ENCODE measurements at places on chromosomes 6 and 20. TPM values are rescaled to one million over a fixed set of nuclear protein-coding genes. Genes with fewer than 3 reads are reported as not detected.

- no peak for DNase-seq
Measured at GRCh38 chr6:46420921-46421638, 70.2 kb downstream of the RCAN2 start.

GRCh38 chr6:113011389-113011788 is 664.3 kb downstream of the RFPL4B start:
- DNase-seq = no peak

GRCh38 chr20:61492065-61492464 is 240.0 kb downstream of the CDH4 start:
- no peak for DNase-seq

GRCh38 chr6:5044866-5045265 is 40.3 kb upstream of the PPP1R3G start:
- no peak for DNase-seq

- no peak for DNase-seq
Measured at GRCh38 chr20:21203088-21203656, 77.3 kb downstream of the KIZ start.

- no peak for DNase-seq
Measured at GRCh38 chr6:37717836-37718251, 20.2 kb upstream of the MDGA1 start.

GRCh38 chr6:163415620-163416556 is 1.4 kb downstream of the QKI start:
- peak; percentile 82 for DNase-seq

- no peak for DNase-seq
Measured at GRCh38 chr20:16904751-16905150, 156.6 kb downstream of the OTOR start.

- no peak for DNase-seq
Measured at GRCh38 chr6:12450467-12450866, 160.3 kb downstream of the EDN1 start.

GRCh38 chr6:68655028-68655427 is 19.9 kb downstream of the ADGRB3 start:
- no peak for DNase-seq

- no peak for DNase-seq
Measured at GRCh38 chr6:102501615-102502014, 1108.1 kb downstream of the GRIK2 start.

DNA sequence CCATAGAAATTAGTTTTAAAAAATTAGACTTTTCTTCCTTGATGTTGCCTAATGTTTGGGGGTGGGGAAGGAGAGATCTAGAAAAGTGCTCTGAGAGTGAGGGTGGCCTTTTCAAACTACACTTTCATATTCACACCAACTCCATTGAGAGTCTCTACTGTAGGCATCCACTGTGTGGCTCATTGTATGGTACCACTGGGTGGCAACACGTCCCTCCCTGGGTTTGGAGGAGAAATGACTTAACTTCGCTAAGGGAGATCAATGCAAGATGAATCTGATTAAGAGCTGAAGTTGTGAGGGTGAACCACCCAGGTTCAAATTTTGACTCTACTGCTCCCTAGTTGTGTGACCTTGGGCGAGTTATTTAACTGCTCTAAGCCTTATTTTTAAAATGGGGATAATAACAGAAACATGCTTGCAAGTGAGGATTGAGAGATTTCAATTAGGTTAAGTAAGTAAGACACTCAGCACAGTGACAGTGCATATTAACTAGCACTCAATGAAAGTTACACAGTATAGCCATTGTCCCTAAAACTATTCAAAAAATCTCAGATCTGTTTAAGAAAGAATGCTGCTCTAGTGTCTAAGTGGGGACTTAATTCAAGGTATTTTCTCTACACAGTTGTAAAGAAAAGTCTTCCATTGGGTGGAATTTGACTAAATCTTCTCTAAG is 193.5 kb upstream of the CNR1 start:
- DNase-seq = no peak

DNA sequence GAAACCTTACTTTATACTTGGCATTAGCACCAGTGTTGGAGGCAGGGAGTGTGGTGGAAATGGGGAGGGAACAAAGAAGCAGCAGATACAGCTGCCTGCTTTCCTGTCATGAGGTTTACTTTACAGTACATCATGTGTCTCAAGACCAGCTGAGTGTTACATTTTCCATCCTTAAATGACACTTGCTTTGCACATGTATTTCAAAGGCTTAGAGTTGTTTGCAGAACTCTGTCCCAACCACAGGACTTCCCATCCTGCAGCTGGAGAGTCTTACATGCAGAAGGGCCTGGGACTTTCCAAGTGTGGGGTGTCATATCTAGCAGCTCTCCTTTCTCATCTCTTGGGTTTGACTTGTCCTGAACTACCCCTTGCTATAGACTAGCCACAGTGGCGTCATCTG is 395.9 kb downstream of the DHX35 start:
- no peak for DNase-seq

- no peak for DNase-seq
Measured at GRCh38 chr6:151475653-151476523, 17.9 kb upstream of the CCDC170 start.

GRCh38 chr6:126657561-126658175 is 317.8 kb downstream of the CENPW start:
- DNase-seq = no peak

DNA sequence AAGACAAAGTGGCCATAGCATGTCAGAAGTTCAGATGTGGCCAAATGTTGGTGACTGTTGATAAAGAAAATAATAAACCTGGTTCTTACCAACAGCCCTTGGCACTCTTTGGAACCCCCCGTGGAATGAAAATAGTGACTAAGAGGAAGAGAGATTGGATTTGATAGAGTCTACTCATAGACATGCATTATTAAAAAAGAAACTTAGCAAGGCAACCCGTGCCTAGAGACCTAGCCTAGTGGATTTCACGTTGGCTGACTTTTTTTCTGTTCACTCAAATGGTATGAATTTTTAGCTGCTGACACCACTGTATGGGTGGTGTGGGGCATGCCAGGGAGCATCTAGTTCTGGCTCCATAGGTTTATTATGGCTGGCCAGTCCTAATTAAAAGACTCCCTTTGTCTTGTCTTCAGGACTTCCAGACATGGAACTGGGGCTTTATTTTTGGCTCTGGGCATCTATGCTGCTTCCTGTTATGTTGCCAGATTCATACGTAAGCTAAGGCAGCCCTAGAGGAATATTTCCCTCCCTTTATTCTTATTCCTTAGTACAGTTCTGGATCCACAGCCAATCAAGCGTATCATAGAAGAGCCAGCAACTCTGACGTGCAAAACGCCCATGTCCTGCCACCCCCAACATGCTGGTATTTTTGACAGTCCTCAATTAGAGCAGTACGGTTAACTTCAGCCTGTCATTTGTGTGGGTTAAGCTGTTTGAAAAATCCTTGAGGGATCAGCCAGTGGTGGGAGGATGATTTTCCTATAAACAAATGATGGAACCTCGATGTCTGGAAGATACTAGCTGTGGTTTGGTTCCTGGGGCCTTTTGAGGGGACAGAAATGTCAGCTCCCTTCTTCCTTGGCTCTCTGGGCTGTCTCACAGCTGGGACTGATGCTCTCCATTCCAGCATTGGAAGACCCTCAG is 127.5 kb downstream of the ISM1 start:
- DNase-seq = no peak

- no peak for DNase-seq
Measured at GRCh38 chr6:52545406-52546119, 31.3 kb downstream of the TRAM2 start.

- no peak for DNase-seq
Measured at GRCh38 chr20:36177716-36178115, 23.2 kb downstream of the EPB41L1 start.

DNA sequence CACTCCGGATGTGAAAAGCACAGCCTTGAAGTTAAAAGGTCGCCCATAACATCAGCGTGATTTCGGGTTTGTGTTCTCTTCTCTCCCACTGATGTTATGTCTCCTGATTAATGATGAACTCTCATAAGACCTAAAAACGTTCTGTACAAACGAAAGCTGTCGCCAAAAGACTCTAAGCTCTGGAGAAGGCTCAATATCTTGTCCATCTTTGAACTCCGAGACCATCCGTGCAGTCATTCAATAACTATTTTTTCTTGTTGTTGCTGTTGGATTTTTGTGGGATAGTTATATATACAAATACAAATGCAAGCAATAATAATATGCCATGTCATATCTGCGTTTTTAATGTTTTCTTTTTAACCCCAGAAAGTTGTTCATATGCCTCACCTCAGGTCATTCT is 291.8 kb upstream of the MARCKS start:
- no peak for DNase-seq

- DNase-seq = no peak
Measured at GRCh38 chr6:160775792-160776580, 73.9 kb downstream of the PLG start.

- DNase-seq = no peak
Measured at GRCh38 chr6:163661272-163661671, 246.8 kb downstream of the QKI start.

DNA sequence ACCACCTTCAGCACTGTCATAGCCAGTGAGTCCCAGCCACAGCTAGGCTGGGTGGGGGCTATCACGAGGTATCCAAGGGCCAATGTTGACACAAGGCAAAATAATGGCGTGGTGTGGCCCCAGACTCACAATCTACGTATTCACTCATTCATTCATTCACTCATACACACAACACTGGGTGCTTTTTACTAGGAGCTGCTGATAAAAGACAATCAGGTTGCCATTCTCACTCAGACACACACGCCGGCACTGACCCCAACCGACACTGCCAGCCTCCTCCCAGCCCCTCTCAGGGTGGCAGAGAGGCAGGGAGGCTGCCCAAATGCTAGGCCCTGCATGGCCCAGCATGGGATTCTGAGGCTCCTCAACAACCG is 1.5 kb upstream of the C20orf144 start:
- peak; percentile 32 for DNase-seq

- DNase-seq = no peak
Measured at GRCh38 chr6:107665382-107665781, 158.7 kb downstream of the SCML4 start.

- DNase-seq = no peak
Measured at GRCh38 chr20:11432407-11432806, 485.3 kb upstream of the BTBD3 start.

DNA sequence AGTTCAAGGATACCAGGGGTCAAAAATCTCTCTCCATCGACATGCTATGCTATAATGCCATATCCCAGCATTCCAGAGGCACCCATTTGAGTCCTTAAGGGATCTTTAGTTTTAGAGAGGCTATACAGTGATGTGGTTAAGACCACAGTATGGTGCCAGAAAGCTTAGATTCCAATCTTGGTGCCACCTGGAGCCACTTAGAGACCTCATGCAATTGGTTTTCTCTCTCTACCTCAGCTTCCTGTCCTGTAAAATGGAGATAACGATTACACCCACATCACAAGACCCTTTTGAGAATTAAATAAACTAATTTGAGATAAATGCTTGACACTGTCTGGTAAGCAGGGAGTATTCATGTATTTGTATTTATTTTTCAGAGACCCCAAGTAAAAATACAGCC is 39.0 kb downstream of the PLAGL1 start:
- DNase-seq = no peak

- DNase-seq = no peak
Measured at GRCh38 chr6:37685261-37685660, 12.4 kb downstream of the MDGA1 start.

- DNase-seq = no peak
Measured at GRCh38 chr6:131519670-131520436, 53.2 kb upstream of the ARG1 start.

GRCh38 chr20:15739035-15739434 is 834.2 kb downstream of the KIF16B start:
- DNase-seq = no peak

DNA sequence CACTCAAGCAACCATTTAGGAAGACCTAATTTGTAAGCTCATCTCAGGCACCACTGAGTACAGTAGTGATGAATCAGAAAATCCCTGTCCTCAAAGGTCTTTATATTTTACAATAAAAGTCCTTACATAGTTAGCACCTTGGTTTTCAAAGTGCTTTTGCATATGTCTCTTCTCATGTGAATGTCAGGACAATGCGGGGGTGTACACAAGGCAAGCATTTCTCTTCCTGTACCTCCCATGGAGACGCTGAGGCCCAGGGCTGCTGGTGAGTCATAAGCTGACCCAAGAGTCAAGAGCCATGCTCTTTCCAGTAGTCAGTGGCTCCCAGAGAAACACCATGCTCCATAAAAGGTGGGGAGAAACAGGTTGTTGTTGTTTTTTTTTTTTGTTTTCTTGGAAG is 174.0 kb downstream of the GJA10 start:
- DNase-seq = no peak

PGC gene
- not detected for total RNA-seq

TP53RK gene
- total RNA-seq = 5.6 TPM

VGLL2 gene
- not detected for total RNA-seq

EDN1 gene
- 2.9 TPM for total RNA-seq

PTP4A1 gene
- 32.5 TPM for total RNA-seq

BPIFB1 gene
- not detected for total RNA-seq

RSPH9 gene
- total RNA-seq = 0.11 TPM

FKBP1A gene
- 143 TPM for total RNA-seq

RFX6 gene
- not detected for total RNA-seq

PLTP gene
- total RNA-seq = 156 TPM

THBD gene
- 17.4 TPM for total RNA-seq

IL20RA gene
- total RNA-seq = 6.7 TPM

NOTCH4 gene
- 24.4 TPM for total RNA-seq

MSH5 gene
- 2.0 TPM for total RNA-seq

SLC44A4 gene
- not detected for total RNA-seq

Data from Right ventricle myocardium inferior (tissue), 1 donor.